GM18507 (cell line): ENCODE measurements at places on chromosomes 4 and X.

GRCh38 chrX:39950018-39950688 lies 147.6 kb downstream of the BCOR start:
- no peak for DNase-seq

- DNase-seq, result no peak
These were observed 3.3 kb downstream of the PLS3 start for GRCh38 chrX:115564243-115564642.

DNA sequence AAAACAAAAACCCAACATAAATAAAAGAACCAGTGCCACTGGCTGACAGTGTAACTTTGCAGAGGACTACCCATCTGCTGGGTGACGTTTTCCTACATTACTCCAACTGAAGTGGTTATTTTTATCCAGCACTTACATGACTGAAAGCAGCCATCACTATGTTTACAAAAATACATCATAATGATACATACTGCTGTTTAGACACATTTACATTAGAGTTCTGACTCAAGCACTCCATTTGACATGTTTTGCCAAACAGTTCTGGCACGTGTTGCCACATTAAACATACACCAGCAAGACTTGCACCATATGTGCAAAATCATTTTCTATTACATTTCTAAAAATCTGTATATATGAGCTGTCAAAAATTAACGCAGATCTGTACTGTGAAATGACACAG lies 39.6 kb downstream of the BEND4 start:
- DNase-seq, result no peak

- no peak for DNase-seq
These were observed 196.0 kb upstream of the TLL1 start for GRCh38 chr4:165677081-165677480.

DNA sequence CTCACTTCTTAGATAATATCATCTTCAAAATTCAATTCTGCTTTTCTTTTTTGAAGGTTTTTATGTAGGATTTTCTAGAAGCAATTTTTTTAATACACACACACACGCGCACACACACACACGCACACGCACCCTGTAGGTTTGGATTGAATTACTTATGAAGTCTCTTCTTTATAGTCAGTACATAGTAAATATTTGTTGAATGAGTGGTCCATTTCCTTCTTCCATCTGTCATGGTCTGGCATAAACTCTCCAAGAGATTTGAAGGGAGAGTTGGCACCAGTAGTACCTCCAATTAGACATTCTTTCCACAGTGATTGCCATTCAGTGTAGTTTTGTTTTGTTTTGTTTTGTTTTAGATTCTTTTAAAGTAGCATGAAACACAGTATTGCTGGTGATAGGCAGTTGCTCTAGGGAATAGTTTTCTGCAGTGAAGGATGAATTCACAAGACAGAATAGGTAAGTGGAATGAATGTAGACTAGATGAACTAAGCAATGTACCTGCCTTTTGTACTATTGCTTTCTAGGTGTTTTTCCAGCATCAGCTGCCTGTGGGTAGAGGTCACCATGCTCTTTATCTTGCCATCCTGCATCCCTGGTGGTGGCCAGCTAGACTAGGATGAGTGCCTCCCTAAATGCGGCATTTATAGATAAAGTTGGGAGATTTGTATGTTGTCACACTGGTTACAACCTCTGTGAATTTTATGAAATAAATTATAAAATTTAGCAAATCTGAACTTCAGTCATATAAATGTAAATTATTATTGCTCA lies 20.5 kb downstream of the PDLIM5 start:
- DNase-seq, result no peak

DNA sequence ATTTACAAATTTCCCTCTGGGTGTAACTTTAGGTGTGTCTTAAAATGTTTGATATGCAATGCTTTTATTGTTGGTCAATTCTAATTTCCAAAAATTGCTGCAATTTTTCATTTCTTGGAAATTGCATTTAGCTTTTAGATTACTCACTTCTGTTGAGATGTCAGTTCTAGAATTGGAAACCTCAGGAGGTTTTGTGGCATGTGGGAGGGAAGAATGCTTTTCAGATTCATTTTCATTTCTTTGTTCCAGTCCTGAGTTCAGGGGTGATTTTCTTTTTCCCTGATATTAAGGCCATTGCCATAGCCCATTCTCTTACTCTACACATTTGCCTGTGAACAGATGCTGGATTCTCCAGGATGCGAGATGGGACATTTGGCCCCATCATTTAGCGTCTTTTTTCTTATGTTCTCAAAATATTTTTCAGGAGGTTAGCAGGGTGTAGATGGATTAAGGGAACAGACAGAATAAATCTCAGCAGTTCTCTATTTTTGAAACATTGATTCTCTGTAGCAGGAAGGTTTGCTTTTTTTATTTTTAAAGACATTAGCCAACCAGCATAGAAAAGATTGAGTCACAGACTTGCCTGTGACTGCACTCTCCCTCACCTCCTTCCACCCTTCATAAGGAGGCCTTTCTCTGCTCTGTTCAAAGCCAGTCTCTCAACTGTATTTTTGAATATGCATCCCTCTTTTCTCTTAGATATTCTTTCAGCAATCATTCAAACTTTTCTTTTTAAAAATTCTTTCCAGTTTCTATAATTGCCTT lies 238.4 kb upstream of the ANXA3 start:
- DNase-seq, result no peak

DNA sequence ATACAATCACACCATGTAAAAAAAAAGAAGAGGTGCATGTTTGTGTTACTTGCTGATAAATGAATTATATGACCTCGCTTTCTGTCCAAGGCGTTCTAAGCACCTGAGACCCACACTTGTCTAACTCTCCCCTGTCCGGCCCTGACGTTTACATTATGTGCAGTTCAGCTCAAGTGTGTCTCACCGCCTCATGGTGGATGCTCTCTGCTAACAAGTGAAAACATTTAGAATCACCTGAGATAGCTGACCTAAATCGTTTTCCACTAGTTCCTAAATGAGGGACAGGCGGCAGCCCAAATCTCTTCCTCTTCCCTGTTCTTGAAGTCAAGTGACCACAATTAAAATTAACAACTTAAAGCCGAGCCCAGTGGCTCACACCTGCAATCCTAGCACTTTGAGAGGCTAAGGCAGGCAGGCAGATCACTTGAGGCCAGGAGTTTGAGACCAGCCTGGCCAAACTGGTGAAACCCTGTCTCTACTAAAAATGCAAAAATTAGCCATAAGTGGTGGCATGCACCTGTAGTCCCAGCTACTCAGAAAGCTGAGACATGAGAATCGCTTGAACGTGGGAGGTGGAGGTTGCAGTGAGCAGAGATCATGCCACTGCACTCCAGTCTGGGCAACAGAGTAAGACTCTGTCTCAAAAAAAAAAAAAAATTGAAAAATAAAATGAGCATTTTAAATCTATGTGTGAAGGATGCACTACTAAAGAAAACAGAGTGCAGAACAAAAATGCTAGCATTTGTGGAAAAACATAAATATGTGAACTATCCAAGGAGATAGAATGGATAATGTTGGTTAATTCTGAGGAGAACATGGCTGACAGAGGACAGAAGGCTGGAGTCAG lies 3.9 kb upstream of the TIFA start:
- no peak for DNase-seq

GRCh38 chr4:124534131-124534530 lies 178.4 kb downstream of the ANKRD50 start:
- no peak for DNase-seq

- DNase-seq, result no peak
These were observed at the start of gene GPC4 for GRCh38 chrX:133415276-133416105. TSS of gene GPC4 (minus strand) at chrX:133415489. CDS start at chrX:133414965, 524 bp downstream.

DNA sequence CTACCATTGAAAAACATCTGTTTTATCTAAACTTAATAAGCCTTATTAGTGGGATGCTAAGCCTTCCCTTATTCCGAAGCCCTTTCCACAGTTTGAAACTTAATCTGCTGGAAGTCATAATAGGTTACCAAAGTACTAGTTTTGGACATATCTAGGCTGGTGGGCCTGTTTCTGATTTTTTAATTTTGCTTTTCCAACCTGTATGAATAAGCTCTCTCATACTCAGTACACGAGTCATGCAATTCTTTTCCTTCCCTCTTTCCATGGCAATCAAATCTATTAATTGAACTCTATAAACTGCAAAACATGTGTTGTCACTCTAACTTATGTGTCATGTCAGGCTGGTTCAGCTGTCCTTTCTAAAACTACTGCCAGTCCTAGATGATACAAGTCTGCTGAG lies 91.0 kb downstream of the AMMECR1 start:
- DNase-seq, result no peak

DNA sequence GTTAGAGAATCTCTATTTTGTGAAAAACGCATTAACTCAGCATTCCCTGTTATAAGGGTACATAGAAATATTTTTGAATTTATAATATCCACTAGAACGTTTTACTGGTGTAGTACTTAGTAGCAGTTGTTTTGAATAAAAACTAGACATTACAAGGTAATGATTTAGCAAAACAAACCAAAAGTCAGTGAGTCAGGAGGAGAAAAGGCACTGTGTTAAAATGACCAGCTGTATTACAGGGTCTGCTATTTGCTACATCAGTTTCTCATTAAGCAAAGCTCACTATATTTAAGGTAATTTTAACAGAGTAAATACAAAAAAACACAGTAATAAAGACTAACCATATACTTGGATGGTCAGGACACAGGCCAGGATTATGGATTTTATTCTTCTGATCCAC lies 152.8 kb downstream of the RASL11B start:
- DNase-seq, result no peak

- DNase-seq, result no peak
These were observed 958.2 kb downstream of the PCDH7 start for GRCh38 chr4:31678356-31678755.

DNA sequence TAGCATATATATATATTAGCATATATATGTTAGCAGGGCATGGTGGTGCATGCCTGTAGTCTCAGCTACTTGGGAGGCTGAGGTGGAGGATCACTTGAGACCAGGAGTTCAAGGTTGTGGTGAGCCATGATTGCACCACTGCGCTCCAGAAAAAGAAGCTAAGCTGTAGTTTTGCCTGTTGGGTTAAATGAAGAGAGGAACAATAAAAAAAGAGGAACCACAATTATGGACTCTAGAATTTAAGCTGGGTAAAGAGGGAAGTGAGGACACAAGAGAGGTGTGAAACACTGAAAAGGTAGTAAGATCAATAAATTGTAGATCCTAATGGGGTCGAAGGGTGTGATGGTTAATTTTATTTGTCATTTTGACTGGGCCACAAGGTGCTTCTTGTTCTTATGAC lies 40.5 kb upstream of the HSD17B10 start:
- no peak for DNase-seq

GRCh38 chr4:161178310-161178709 lies 985.5 kb downstream of the FSTL5 start:
- DNase-seq, result no peak

DNA sequence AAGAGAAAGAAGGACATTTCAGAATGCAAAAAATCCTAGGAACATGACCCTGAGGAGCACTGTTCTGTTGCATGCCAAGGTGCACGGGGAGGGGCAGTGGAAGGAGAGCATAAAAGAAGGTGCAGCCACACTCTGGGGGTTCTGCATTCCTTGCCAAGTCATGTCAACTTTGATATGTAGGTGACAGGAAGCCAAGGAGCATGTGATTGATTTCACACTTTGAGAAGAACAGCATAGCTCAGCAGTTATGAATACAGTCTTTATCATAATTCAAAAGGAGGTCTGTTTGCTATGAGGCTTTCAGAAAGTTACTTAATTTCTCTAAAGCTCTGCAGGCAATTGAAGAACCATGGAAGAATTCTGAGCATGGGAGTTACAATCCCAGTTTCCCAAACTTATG lies 50.6 kb downstream of the SCFD2 start:
- no peak for DNase-seq

- no peak for DNase-seq
These were observed 36.0 kb upstream of the MGST2 start for GRCh38 chr4:139629436-139630125.

DNA sequence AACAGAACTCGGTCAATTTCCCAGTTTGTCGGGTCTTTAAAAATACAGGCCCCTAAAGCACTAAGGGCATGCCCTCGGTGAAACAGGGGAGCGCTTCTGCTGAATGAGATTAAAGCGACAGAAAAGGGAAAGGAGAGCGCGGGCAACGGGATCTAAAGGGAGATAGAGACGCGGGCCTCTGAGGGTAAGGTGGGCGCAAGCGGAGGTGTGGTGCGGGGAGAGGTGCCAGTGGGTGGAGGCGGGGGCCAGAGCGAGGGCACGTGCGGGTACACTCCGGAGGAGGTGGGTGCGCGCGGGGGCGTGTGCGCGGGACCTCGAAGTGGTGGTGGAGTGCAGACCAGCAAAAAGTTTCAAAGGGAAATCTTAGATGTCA lies 787 bp upstream of the TET2 start:
- no peak for DNase-seq

DNA sequence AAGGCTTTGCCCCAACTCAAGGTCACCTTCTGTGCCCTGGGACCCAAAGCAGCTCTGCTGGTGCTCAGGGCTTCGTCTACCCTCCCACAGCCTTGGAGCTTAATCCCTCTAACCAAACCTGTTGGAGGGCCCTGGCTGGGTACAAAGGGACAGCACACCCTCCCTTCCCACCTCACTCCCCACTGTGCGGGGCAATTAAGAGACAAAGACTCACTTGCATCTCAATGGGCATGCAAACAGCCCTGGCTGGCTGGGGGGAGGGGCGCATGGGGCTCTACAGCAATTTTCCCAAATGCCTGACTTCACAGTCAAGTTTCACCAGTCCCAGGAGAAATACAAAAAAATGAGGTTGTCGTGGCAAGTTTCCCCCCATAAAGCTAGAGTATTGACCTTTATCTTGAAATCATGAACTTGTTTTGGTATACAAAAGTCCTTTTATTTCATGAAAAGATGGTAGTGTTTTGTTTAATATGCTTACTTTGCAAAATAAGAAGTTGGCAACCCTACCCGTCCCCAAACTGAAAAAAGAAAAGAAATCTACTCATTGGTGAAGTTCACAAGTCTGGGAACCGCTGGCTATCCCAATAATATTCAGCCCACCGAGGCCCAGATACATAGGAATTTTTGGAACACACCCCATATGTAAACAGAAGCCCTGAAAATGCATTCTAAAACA lies 4.1 kb upstream of the CD99L2 start:
- no peak for DNase-seq

- no peak for DNase-seq
These were observed 32.1 kb upstream of the HGFAC start for GRCh38 chr4:3409571-3410091.

DNA sequence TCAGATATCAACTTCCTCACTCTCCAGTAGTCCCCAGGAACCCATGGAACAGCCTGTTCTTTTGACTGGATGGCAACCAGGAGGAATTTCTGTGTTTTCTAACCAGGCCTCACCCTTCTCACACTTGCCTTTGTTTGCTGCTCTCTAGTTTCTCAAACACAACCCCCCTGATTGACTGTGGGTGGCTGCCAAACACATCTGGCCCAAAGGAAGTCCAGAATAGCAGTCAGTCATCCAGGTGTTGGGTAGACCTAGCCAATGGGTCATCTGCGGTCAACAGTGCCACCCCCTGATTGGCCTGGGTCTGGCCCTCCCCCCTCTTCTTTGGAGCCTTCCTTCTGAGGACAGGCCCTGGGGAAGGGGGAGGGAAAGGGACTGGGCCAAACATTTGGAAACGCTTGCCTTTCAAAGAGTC lies 53.7 kb downstream of the MSX1 start:
- no peak for DNase-seq

DNA sequence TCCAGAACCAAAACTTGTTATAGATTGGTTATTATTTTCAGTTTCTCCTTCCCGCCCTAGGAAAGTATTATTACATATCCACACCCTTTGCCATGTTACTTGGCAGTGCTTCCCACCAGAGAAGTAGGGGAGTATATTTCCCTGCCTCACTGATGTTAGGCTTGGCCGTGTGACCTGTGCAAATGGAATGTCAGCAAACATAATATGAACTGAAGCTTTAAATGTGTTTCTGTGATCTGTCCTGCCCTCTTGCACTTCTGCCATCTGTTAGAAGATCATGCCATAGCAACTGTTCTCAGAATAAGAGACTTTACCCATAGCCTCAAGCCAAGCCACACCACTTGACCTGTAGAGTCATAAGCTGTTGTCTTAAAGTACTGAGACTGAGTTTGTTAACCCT lies 36.7 kb upstream of the NEUROG2 start:
- DNase-seq, result no peak
